ENCODE measurements at places on chromosomes 2 and 18.

GRCh38 chr2:103743195-103743594 is 981.4 kb downstream of the TMEM182 start:
- DNase-seq = no peak

- DNase-seq = no peak
Measured at GRCh38 chr18:49473721-49474120, 13.3 kb upstream of the DYM start.

DNA sequence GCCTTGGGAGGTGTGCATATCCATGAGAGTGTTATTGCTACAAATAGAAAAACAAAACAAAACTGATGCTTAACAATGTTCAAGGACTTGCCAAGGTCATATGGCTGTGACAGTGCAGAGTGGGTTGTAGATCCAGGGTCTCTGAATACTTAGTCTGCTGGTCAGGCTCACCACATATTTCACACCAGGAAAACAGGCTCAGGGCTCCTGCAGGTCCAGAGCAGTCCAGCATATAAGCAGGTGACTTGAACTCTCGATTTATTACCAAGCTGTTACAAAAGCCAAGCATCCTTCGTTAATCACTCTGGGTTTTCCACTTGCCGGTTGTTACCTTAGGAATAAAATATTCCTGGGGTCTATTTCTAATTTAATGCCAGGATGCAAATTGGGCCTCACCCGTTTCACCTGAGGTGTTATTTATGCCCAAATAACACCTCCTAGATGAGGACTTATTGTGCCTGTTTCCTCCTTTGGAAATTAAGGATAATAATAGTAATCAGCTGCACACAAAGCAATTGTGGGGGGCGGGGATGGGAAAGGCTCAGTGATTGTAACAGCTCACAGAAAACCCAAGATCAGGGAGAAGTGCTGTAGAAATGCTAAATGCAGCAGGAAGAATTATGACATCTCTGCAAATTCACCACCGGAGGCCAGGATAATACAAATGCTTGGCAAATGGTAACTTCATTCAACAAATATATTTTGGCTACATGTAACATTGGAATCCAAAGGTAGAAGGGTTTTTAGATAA is 72.9 kb downstream of the TMEM182 start:
- DNase-seq = no peak

GRCh38 chr18:48410095-48410920 is 1.1 kb upstream of the ZBTB7C start:
- no peak for DNase-seq

DNA sequence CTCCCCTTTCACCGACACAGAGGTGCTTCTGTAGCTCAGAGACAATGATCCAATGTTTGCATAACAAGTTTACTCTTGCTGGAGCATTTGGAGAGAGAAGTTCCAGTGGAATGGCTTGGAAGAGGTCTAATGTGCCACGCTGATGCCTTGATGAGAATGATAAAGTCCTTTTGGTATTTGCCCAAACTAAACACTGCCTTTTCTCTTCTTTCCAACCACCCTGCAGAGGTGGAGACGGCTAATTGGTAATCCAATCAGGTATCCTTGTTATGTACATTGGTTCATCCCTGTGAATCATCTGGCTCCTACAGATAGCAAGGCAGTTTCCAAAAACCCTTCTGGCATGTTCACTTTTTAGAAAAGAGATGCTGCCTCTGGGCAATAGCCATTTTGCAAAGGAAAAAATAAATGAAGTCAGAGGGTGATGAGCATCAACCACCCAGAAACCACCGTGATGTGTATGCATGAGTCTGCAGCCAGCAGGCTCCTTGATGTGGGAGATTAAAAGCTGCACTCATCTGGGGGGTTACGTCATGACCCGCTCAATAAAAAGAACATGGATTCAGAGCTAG is 40.6 kb downstream of the KIAA2012 start:
- DNase-seq = peak; percentile 84

DNA sequence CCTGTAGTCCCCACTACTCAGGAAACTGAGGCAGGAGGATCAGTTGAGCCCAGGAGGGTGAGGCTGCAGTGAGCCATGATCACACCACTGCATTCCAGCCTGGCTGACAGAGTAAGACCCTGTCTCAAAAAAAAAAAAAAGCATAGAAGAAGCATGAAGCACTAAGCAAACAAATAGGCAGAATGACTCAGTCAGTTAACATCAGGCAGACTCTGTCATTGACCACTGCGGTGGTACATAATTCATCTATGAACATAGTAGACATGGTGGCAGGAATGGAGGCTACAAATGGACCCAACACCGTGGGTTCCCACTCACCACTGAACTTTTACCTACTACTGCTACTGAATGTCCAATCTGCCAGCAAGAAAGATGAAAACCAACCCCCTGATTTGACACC is 7.6 kb upstream of the ASXL2 start:
- DNase-seq = peak; percentile 27
